ENCODE measurements at places on chromosomes 5 and 9.

DNA sequence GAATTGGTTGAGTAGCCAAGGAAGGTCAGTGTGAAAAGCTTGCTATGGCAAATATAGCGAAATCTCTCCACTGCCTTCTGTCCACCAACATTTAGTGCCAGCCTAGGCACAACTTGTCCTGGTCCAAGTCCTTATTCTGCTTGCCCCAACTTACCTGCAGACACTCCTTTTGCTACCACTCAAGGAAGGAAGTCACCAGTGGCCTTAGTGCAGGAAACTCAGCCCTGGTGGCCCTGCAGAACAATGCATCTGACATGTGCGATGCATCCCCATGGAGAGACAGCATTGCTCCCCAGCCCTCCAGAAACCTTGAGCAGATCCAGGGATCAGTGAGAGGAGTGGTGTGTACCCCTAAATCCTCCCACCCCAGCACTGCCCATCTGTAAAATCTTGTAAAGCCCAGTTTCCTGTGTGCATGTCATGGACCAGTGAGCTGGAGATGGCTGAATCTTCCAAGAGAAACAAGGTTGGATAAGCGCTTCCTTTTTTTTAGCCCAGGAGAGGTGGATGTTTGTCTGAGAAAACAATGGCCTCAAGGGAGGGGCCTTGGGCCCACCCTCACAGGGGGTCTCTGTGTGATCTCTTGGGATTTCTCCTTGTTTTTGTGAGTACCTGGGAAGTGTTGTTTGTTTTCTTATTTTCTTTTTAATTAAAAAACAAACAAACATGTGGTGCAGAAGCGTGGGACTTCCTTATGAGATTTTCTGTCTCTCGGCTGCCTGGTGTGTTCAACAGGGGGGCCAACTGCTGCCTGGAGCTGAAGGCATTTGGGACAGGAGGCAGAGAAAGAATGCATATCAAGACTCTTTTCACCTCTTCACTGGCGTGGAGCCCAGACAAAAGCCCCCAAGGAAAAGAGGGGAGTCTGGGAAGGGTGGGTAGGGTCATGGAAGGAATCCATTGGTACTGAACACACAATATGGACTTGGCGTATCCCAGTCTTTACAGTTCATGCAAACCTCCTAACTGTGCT, 3.6 kb downstream of the FOXI1 start:
- no peak for DNase-seq

DNA sequence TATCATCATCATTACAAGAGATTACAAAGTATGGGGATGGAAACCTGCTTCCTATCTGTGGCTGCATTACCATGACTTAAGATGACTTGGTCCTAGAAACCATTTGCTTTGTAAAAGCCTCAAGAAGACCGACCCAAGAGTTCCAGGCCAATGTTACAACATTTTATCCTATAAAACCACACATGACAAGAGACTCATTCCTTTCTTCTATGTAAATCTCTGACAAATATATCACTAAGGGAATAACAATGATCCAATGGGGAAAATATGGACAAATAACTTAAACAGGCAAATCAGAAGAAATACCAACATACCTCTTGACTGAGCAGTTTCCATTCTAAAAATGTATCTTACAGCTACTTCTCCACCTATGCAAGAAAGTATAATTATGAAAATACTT, 44.3 kb upstream of the VPS13A start:
- DNase-seq = no peak

DNA sequence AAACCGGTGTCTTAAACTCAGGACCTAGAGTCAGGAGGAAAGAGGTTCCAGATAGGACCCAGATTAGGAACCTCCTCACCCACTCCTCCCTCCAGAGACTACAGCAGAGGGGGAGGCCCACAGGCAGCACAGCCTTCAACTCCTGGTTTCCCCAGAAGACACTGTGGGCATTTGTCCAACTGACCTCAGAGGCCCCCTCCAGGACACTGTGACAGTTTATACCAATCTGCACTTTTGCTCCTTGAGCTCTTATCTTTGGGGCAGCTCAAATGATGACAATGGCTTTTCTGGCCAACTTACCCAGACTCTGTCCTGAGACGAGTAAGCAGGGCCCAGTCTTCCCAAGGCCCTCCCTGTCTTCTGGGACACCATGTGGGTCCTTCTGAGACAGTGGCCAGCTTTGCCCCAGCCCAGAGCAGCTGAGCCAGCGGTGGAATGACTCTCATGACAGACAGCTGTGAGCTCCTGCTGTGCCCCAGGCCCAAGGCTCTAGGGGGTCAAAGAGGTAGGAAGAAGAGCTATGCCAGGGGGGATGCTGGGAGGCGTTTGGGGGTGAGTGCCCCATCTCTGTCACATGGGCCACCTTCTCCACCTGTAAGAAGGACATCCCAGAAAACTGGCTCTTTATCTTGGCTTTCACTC, 14.3 kb downstream of the OR2V2 start:
- no peak for DNase-seq

DNA sequence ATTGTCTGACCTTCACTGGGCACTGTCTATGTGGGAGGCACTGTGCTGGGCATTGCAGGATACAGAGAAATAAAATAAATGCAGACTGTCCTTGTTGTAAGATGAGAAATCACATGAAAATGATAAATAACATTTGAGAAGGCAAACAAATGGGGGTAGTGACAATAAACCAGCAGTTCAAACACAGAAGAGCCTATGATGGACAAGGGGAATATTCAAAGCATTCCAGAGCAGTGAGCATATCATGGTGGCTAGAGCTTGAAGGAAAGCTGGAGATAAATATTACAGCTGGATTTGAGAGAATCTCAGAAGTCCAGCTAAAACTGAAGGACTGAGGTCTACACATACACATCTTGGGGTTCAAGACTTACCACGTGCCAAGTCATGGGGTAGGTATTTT, 209.9 kb downstream of the ASTN2 start:
- DNase-seq = no peak

DNA sequence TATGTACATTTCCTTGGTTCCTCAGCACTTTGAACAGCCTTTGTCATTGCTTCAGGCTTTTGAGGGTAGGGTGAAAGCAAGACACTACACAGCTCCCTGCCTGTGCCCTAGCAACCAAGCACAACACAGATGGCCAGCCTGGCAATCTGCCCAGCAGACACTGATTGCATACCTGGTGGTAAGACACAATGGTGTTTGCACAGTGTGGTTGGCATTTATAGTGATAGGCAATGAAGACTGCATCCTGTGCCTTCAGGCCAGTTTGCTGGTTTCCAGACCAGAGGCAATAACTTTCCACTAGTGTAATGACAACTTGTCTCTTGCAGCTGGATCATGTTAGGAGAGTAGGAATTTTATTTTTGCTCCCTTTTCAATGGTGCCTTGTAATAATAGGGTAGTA, 144.5 kb upstream of the TNC start:
- peak; percentile 38 for DNase-seq

GRCh38 chr9:70036641-70037040, 7.0 kb upstream of the MAMDC2 start:
- DNase-seq = no peak

All from cerebellar nuclear complex (tissue), 1 donor.